ENCODE measurements at places on chromosomes 12 and 14.

- H3K36me3 ChIP-seq = no peaks in the 10 kb centered on the region
- H3K27ac ChIP-seq = no peak overlapping the region
- H3K27me3 ChIP-seq = peaks cover 5% of the 10 kb centered on the region
- H3K4me1 ChIP-seq = no peaks in the 10 kb centered on the region
Measured at GRCh38 chr12:62919838-62920237, 15.1 kb downstream of the PPM1H start.

DNA sequence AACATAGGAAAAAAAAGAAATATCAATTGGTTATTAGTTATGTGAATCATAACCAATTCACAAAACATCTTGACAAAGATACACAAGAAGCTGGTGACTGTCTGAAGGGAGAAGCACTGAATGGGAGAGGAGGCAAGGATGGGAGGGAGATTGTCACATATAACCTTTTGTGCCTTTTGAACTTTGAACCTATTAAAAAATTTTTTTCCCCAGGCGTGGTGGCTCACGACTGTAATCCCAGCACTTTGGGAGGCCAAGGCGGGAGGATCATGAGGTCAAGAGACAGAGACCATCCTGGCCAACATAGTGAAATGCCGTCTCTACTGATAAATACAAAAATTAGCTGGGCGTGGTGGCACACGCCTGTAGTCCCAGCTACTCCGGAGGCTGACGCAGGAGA lies 12.6 kb downstream of the DYNLL1 start:
- no peak overlapping the region for H3K27ac ChIP-seq
- no peaks in the 10 kb centered on the region for H3K27me3 ChIP-seq
- H3K4me1 ChIP-seq = no peaks in the 10 kb centered on the region
- H3K36me3 ChIP-seq = peaks cover 22% of the 10 kb centered on the region
- no peak overlapping the region for H3K4me3 ChIP-seq

DNA sequence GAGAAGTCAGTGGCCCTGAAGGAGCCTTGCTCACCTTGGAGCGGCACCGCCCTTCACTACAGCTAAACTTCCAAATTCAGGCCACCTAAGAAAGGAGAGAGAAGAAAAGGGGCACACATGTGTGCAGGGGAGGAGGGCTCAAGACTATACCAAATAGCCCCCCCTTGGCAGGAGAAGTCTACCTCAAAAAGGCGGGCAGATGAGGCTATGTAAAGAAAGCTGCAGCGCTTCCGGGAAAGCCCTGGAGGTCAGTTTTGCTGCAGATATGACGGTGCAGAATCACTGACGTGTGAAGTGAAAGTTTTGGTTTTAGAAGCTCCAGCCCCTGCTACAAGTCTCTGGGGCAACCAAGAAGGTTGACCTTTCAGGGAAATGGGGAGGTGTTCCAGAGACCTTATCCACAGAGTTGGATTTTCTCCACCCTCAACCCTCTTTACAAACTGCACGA lies 48.2 kb upstream of the PNMA1 start:
- peaks cover 60% of the 10 kb centered on the region for H3K4me1 ChIP-seq
- peak overlapping the region; percentile 65 for H3K4me3 ChIP-seq
- peaks cover 20% of the 10 kb centered on the region for H3K36me3 ChIP-seq

DNA sequence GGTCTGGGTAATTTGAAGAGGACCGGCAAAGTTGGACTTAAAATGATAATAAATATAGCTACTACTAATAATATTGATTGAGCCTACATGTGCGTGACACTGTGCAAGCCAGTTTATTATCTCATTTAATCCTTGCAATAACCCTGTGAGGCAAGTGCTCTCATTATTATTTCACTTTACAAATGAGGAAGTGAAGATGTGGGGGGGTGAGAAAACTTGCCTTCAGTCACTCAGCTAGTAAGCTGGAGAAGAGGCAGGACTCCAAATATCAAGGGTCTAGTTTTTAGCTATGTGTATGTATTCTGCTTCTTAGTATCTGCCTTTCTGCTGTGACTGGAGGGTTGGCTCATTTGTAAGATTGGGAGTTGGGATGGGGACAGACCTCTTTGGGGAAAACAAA lies 39.2 kb downstream of the NPAS3 start:
- no peaks in the 10 kb centered on the region for H3K27me3 ChIP-seq
- no peak overlapping the region for H3K4me3 ChIP-seq
- H3K27ac ChIP-seq = no peak overlapping the region
- H3K36me3 ChIP-seq = no peaks in the 10 kb centered on the region
- no peak for DNase-seq

DNA sequence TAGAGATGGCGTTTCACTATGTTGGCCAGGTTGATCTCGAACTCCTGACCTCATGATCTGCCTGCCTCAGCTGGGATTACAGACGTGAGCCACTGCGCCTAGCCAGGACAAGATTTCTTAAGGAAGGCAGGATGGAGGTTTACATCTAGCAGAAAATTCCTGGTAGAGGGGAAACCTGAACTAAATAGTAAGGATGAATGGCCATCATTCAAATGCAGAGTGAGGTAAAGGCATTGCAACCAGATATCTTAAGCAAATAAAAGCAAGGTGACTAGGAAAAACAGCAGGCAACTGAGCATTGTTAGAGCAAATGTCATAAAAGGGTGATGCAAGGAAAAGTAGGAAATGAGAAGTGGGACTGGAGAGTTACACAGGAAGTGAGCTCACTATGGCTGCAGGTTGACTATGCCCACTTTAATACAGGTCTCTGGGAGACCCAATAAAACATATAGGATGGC lies 133.0 kb downstream of the SOX5 start:
- H3K4me1 ChIP-seq = no peaks in the 10 kb centered on the region
- no peak for DNase-seq
- H3K36me3 ChIP-seq = no peaks in the 10 kb centered on the region

DNA sequence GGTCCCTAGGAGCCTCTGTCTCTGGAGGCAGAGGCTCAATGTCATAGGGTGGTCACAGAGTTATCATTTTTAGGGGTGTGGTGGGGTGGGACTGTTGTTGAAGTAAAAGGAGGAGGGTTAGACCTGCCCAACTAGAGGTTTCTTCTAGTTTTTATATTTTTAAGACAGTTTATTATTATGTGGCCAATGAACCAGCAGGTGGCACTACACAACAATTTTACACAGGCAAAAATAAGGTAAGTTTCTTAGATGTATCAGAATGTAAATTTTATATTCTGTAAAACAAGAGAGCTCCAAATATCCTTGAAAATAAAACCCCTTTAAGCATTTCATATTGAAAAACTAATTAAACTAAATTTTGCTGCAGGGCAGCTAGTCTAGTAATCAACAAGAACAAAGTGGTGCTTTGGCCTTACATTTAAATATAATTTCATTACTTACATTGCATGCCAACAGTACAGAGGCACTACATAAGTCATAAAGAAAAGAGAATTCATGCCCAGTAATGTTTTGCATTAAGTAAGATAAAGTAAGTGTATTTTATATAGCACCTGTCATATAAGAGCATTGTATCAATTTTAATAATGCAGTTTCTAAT lies 22.2 kb upstream of the OVCH1 start:
- no peaks in the 10 kb centered on the region for H3K4me1 ChIP-seq
- H3K27ac ChIP-seq = no peak overlapping the region
- no peak overlapping the region for H3K4me3 ChIP-seq
- H3K36me3 ChIP-seq = no peaks in the 10 kb centered on the region

- no peaks in the 10 kb centered on the region for H3K27me3 ChIP-seq
- H3K4me1 ChIP-seq = peaks cover 38% of the 10 kb centered on the region
- H3K36me3 ChIP-seq = peaks cover 41% of the 10 kb centered on the region
- H3K4me3 ChIP-seq = no peak overlapping the region
Measured at GRCh38 chr14:65470404-65470880, 57.9 kb downstream of the FUT8 start.

- peaks cover 6% of the 10 kb centered on the region for H3K4me1 ChIP-seq
- peaks cover 18% of the 10 kb centered on the region for H3K36me3 ChIP-seq
- H3K27me3 ChIP-seq = no peaks in the 10 kb centered on the region
- no peak overlapping the region for H3K4me3 ChIP-seq
- H3K27ac ChIP-seq = no peak overlapping the region
Measured at GRCh38 chr12:121181181-121181580, 28.7 kb upstream of the P2RX4 start.

DNA sequence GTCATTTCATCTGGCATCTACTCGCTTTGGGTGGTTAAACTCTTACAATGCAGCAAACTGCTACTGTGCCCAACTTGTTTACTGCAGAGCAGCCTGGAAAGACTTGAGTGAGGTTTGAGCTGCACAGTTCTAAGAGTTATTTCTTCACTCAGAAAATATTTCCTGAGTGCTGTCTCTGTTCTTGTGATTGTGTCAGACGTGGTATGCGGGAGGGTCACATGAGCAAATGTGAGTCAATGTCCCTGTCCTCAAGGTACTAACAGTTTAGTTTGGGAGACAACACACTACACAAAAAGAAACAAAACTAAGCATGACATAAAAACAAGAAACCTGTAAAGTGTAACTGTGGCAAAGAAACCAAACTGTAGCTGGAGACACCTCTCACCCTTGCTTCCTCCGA lies 32.4 kb downstream of the FLVCR2 start:
- H3K27me3 ChIP-seq = peaks cover 2% of the 10 kb centered on the region
- H3K36me3 ChIP-seq = no peaks in the 10 kb centered on the region
- DNase-seq = no peak
- no peak overlapping the region for H3K4me3 ChIP-seq
- no peak overlapping the region for H3K27ac ChIP-seq

DNA sequence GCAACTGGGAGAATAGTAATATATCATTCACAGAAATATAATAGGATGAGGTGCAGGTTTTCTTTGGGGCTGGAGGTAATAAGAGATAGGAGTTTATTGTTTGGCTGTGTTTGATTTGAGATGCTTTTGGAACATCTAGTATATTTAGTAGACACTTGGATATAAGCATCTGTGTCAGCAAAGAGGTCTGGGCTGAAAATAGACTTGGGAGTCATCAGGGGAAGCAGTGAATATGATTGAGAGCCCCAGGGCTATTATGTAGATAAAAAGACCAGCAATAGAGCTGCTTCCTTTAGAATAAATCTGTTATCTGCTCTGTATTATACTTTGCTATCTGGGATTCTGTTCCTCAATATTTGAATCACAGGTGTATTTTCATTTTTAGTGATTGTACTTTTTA lies 36.6 kb downstream of the SPATA7 start:
- DNase-seq = no peak
- H3K4me3 ChIP-seq = no peak overlapping the region
- no peaks in the 10 kb centered on the region for H3K27me3 ChIP-seq
- no peak overlapping the region for H3K27ac ChIP-seq
- peaks cover 7% of the 10 kb centered on the region for H3K36me3 ChIP-seq
- H3K4me1 ChIP-seq = no peaks in the 10 kb centered on the region

- no peaks in the 10 kb centered on the region for H3K36me3 ChIP-seq
- peaks cover 1% of the 10 kb centered on the region for H3K4me1 ChIP-seq
- DNase-seq = no peak
- H3K27me3 ChIP-seq = peaks cover 3% of the 10 kb centered on the region
- H3K4me3 ChIP-seq = no peak overlapping the region
Measured at GRCh38 chr12:19916974-19917373, 451.4 kb upstream of the PDE3A start.
